Adrenal gland (tissue), 19 donors: ENCODE measurements at places on chromosomes 13 and 19. TPM values are rescaled to one million over a fixed set of nuclear protein-coding genes. Genes with fewer than 3 reads are reported as not detected.

- DNase-seq, result peak; percentile 66
Measured at GRCh38 chr19:35114353-35115176, 1.1 kb upstream of the FXYD3 start.

Gene SIGLEC9
- 9.7 TPM for total RNA-seq

Gene BSPH1
- not detected for total RNA-seq

Gene BICRA
- 6.6 TPM for total RNA-seq

DNA sequence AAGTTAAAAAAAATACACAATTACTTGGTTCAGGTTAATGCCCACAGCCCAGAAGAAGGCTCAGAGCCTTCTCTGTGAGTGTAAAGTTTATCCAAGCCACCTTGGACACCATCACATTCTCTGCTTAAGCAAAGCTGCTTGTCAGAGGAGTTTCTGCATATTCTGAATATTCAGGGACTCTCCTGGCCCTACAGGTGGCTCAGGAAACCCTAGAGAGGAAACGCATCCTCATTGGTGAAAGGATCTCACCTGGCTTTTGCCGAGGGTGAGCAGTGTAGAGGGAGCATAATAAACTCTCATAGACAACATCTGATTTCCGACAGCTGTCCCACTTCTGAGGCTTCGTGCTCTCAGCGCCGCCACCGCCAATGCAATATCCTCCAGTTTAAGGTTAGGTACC lies 239.9 kb upstream of the TSHZ3 start:
- DNase-seq, result no peak

- peak; percentile 46 for DNase-seq
Measured at GRCh38 chr13:27043013-27043412, 128.6 kb downstream of the USP12 start.

Gene ECSIT
- 80.7 TPM for total RNA-seq

DNA sequence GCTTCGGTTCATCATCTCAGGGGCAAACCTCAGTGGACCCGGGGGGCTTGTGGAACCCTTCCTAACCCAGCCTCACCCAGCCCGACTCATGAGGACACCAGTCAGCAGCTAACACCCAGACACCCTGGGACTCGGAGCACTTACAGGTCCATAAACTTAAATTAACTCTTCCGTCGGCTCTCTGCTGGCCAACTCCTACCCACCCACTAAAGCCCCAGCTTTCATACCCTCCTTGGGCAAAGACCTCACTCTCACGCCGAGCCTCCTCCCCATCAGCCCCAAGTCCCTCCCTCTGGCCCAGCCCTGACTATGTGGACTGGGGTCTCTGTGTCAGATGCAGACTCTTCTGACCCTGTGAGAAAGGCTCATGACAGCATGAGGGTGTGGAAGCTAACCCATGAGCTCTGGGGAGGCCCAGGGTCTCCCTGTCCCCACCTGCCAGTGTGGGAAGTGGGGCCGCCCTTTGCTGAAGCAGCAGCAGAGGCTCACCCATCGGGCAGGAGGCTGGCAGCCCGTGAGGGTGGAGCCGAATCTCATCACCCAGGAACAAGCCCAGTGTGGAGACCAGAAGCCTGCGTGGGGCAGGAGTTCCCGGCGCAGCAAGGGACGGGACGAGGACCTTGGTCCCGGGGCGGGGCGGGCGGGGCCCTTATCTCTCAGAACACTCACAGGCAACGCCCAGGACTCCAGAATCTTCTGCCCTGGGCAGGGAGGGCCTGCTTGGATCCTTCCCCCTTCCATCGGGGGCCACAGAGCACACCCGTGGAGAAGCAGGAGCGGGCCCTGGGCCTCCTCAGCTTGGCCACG lies 19.8 kb downstream of the TCF3 start:
- no peak for DNase-seq

Gene RASAL3
- total RNA-seq, result 7.6 TPM

GRCh38 chr19:50233308-50233910 lies 30.0 kb downstream of the MYH14 start:
- no peak for DNase-seq

- DNase-seq, result no peak
Measured at GRCh38 chr13:43426355-43426754, 360.4 kb downstream of the ENOX1 start.

- DNase-seq, result no peak
Measured at GRCh38 chr13:101951114-101951513, 450.7 kb downstream of the FGF14 start.

GRCh38 chr13:30486230-30487074 lies 20.7 kb upstream of the HMGB1 start:
- DNase-seq, result no peak

DNA sequence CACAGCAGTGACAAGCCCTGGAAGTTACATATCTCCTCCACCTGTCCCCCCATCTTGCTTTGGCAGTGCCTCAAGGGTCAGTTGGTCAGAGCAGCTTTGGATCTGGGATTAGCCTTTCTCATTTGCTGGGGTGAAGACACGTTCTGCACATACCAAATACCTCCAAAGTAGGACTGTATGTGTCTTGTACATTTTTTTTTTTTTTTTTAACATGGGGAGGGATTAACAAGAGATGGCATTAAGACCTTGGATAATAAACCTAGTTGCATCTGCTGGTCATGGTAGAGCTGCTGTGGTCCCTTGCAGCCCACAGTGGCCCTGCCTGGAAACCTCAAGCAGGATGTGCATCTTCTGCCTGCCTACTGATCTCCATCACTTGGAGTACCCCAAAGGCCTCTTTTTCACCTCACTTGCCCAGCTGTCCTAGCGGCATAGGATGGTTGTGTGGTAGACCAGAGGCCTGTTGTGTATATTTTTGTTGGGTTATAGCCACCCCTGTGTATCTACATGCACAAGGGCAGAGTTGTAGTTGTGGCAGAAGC lies 2.5 kb downstream of the RPS19 start:
- DNase-seq, result no peak

GRCh38 chr19:46191972-46192371 lies 37.6 kb upstream of the IGFL1 start:
- DNase-seq, result no peak

GRCh38 chr13:29077051-29077813 lies 257.1 kb downstream of the MTUS2 start:
- no peak for DNase-seq

GRCh38 chr19:51525651-51526050 lies 5.8 kb downstream of the SIGLEC6 start:
- DNase-seq, result no peak

GRCh38 chr13:62209529-62209928 lies 793.9 kb upstream of the PCDH20 start:
- DNase-seq, result no peak

DNA sequence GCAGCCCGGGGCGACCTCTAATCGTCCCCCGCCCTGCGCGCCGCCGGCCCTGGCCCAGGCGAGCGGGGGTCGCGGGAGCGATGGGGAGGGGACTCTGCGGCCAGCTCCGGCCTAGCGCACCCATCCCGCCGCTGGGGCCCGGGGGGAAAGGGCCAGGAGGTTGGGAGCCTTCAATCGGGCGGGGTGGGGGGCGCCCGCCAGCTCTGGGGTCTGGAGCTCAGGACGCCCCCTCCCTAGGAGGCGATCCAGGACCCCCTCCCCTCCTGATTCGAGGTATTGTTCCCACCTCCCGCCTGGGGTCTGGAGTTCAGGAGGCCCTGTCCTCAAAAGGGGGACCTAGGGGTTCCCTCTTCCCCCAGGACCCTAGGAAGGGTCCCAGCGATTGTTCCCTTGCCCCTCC lies 430 bp downstream of the ZNF358 start:
- DNase-seq, result no peak

DNA sequence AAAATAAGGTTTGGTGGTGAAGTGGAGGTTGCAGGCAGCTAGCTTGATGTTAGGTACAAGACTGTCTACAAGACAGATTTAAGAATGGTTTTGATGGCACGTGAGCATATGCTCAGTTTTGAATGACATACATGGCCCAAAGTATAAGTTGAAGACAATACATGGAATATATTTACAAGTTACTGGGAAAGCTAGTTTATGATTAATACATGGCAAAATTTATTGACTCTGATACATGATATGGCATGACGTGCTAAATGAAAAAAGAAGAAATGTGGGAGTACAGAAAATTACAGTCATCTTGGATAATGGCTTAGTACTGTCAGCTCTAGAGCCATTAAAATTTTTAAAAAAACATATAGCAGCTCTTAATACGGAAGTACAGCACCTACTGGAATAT lies 4.4 kb downstream of the KLF5 start:
- DNase-seq, result no peak

Gene TMEM150B
- 0.11 TPM for total RNA-seq

DNA sequence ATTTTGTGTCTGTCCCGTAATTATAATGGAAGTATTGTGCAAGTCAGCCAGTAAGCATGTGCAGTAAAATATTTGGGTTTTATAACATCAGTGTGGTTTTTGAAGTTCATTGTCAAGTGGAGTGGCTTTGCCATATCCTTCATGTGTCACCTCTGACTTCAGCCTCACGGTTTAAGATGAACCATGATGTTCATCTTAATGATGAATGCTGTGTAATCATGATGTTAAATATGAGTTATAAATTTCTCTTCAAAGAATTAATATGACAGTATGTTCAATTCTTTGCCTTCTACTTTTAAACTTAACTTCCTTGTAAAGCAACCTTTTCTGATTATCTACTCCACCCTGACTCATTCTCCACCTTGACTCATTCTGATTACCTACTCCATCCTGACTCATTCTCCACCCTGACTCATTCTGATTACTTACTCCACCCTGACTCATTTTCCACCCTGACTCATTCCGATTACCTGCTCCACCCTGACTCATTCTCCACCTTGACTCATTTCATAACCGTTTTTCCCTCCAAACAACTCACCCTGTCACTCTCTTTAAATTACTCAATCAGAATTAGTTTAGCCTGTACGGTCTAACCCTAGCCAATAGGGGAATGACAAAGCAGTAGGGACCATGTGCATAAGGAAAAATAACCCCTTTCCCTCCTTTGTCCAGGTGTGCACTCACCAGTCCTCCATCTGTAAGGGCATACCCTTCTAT lies 50.3 kb upstream of the ANKRD10 start:
- DNase-seq, result no peak
